ENCODE measurements at places on chromosomes 4 and X. TPM values are rescaled to one million over a fixed set of nuclear protein-coding genes. Genes with fewer than 3 reads are reported as not detected.
A peak's percentile ranks its signal among the peaks of the same experiment; 100 is the strongest.

DNA sequence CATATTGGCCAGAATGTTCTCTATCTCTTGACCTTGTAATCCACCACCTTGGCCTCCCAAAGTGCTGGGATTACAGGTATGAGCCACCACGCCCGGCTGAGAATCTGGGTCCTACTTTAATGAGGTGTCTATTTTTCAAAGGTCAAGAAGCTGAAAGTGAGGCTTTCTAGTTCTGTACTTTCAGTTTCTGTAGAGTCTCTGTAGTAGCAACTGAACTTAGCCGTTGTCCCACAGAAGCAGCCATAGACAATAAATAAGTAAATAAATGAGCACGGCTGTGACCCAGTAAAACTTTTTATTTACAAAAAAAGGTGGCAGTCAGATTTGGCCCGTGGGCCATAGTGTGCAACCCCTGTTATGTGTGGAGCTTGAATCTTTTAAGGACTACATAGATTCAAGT is 92.0 kb downstream of the FNIP2 start:
- no peaks in the 10 kb centered on the region for H3K27me3 ChIP-seq
- no peak for DNase-seq
- peaks cover 36% of the 10 kb centered on the region for H3K36me3 ChIP-seq
- H3K4me1 ChIP-seq = peaks cover 2% of the 10 kb centered on the region
- H3K27ac ChIP-seq = no peak overlapping the region

Gene DMRTC1
- total RNA-seq = not detected

Gene OFD1
- 32.4 TPM for total RNA-seq

- H3K36me3 ChIP-seq = no peaks in the 10 kb centered on the region
- H3K4me1 ChIP-seq = no peaks in the 10 kb centered on the region
- H3K4me3 ChIP-seq = no peak overlapping the region
- no peak overlapping the region for H3K27ac ChIP-seq
Observed at GRCh38 chrX:110667706-110668105, 127.9 kb downstream of the CHRDL1 start.

GRCh38 chrX:48648336-48648751 is 35.3 kb upstream of the WAS start:
- peak; percentile 47 for DNase-seq
- no peaks in the 10 kb centered on the region for H3K27me3 ChIP-seq
- H3K27ac ChIP-seq = no peak overlapping the region
- no peaks in the 10 kb centered on the region for H3K36me3 ChIP-seq
- H3K4me1 ChIP-seq = peaks cover 6% of the 10 kb centered on the region

GRCh38 chr4:39698424-39699009 is 581 bp downstream of the UBE2K start:
- peak overlapping the region; percentile 99 for H3K4me3 ChIP-seq
- H3K4me1 ChIP-seq = peaks cover 28% of the 10 kb centered on the region
- no peak for DNase-seq
- H3K27me3 ChIP-seq = no peaks in the 10 kb centered on the region
- peak overlapping the region; percentile 99 for H3K27ac ChIP-seq
- peaks cover 14% of the 10 kb centered on the region for H3K36me3 ChIP-seq

- peaks cover 28% of the 10 kb centered on the region for H3K36me3 ChIP-seq
- DNase-seq = peak; percentile 79
- H3K4me1 ChIP-seq = peaks cover 46% of the 10 kb centered on the region
Observed at GRCh38 chrX:54182194-54182863, 725 bp downstream of the FAM120C start.

- H3K36me3 ChIP-seq = no peaks in the 10 kb centered on the region
- DNase-seq = peak; percentile 13
Observed at GRCh38 chr4:142883040-142883832, 37.1 kb upstream of the INPP4B start.

GRCh38 chr4:152168987-152169616 is 366.8 kb downstream of the FBXW7 start:
- H3K4me1 ChIP-seq = no peaks in the 10 kb centered on the region
- no peaks in the 10 kb centered on the region for H3K27me3 ChIP-seq
- H3K36me3 ChIP-seq = no peaks in the 10 kb centered on the region
- H3K27ac ChIP-seq = no peak overlapping the region

DNA sequence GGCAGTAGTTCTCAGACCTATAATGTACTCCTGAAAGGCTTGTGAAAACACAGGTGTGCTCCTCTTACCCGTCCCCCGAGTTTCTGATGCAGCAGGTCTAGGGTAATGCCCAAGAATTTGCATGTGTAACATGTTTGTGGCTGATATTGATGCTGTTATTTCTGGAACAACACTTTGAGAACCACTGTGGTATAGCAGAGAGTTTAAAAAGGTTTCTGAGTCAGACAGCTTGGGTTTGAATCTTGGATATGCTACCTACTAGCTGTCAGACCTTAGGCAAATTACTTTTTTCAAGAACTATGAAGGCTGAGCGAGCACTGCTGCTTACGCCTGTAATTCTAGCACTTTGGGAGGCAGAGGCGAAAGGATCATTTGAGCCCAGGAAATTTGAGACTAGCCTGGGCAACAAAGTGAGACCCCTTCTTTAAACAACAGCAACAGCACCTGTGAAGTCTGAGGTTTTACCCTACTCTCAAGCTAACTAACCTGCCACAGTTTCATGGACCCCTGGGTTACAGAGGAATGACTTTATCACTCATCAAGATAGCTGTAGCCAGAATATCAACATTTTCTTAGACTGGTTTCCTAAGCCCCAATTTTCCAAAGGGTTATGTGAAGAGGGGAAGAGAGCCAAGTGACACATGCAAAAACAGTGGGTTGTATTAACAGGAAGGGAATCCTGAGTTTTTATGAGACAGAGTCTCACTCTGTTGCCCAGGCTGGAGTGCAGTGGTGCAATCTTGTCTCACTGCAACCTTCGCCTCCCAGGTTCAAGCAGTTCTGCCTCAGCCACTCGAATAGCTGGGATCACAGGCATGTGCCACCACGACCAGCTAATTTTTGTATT is 5.1 kb downstream of the AFF1 start:
- peak overlapping the region; percentile 78 for H3K27ac ChIP-seq
- H3K4me1 ChIP-seq = peaks cover 64% of the 10 kb centered on the region
- peak; percentile 53 for DNase-seq
- H3K27me3 ChIP-seq = no peaks in the 10 kb centered on the region

Gene SRPX2
- not detected for total RNA-seq
